ENCODE measurements at places on chromosomes 2 and 18.

DNA sequence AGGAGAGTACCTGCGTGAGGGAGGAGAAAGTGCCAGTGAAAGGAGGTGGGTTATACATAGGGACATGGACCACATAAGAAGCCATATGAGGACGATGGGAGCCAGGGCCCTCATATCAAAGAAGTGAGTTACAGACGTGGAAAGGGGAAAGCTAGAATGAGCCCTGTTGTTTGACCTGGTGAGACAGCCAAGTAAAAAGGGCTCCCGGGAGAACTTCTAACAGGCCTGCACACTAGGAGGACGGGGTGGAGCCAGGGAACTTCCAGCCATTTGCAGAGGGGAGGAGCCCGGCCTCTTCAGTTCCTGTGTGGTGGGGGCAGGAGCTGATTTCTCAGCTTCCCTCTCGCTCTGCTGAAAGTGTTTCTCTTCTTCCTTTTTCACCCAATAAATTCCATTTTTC, 84.1 kb upstream of the SLC66A3 start:
- DNase-seq: no peak

DNA sequence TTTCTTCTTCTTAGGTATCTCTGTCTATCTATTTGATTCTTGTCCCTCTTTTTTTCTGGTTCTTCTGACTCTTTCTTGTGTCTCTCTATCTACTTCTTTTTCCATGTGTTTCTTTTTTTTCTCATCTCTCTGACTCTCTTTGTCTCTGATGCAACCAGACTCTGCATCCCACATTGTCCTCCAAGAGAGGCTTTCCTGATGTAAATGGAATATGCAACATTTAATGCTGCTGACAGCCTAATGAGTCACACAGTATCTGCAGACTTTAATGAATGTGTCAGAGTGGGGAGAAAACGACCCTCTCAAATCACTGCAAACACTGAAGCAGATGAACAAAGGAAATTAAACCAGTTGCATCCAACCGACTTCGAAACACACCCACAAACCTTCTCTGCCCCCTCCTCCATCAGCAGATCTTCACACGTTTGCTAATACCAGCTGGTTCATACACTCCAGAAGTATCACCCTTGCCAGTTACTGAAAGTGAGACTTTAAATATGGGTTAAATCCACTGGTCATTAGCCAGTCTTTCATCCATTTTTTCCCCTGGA, 351.5 kb downstream of the TXNL1 start:
- DNase-seq: no peak

GRCh38 chr18:13494871-13495445, 231.4 kb downstream of the FAM210A start:
- DNase-seq: no peak

- DNase-seq: no peak
Measured at GRCh38 chr2:182894174-182894573, 27.7 kb upstream of the FRZB start.

GRCh38 chr2:36834731-36835524, 131.4 kb downstream of the STRN start:
- no peak for DNase-seq

- no peak for DNase-seq
Measured at GRCh38 chr2:150012986-150013385, 425.4 kb upstream of the MMADHC start.

GRCh38 chr2:162826921-162827320, 11.6 kb downstream of the KCNH7 start:
- DNase-seq: no peak

DNA sequence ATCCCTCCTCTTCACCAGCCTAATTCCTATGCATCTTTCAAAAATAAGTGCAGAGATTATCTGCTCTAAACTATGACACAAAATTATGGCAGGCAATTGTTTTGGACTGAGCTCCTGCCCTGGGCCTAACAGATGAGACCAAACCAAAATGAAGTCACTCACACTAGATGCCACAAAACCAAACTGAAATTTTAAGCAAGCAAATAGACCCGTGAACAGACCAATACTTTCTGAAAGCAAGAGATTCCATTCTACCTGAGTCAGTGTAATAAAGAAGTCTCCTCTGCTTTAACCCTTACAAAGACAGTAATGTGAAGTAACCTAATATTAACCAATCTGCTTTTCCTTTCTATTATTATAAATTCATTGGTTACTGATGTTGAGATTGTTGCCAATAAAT, 84.3 kb downstream of the RIT2 start:
- DNase-seq: no peak

- no peak for DNase-seq
Measured at GRCh38 chr2:238009563-238009962, 42.7 kb downstream of the UBE2F start.

GRCh38 chr2:150107816-150108215, 379.7 kb downstream of the RND3 start:
- no peak for DNase-seq

GRCh38 chr2:127712999-127713398, 11.7 kb downstream of the SFT2D3 start:
- DNase-seq: no peak

DNA sequence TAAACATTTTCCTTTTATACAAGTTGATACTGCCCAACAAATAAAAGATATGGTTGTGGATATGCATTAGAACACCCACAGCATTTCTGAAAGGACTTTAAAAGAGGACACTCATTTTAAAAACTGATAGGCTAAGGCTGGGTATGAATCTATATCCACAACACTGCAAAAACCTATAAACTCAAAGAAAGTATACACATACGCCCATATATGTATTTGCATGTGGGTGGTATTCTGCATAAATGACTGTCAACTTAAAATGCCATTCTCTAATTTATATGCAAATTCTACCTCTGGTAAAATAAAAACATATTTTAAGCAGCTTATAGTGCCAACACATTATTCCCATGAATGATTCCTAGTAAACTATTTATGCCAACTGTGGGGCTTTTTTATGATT, 20.1 kb downstream of the FIGN start:
- DNase-seq: no peak

DNA sequence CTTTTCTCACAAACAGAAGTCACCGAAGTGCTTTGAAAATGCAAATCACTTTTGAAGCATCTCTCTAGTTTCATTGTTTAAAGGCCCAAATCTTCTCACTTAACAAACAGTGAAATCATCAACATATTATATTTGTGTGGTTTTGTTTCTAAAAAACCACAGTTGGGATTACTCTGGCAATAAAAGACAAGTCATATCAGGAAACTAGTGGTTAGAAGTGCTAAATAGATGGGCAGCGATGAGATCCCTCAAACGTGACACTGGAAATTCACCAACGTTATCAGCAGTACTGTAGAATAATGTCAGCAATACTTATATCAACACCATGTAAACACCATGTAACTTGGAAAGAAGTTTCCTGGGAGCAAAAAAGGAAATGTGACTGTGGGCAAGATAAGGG, 893.5 kb downstream of the SUCLG1 start:
- DNase-seq: no peak

DNA sequence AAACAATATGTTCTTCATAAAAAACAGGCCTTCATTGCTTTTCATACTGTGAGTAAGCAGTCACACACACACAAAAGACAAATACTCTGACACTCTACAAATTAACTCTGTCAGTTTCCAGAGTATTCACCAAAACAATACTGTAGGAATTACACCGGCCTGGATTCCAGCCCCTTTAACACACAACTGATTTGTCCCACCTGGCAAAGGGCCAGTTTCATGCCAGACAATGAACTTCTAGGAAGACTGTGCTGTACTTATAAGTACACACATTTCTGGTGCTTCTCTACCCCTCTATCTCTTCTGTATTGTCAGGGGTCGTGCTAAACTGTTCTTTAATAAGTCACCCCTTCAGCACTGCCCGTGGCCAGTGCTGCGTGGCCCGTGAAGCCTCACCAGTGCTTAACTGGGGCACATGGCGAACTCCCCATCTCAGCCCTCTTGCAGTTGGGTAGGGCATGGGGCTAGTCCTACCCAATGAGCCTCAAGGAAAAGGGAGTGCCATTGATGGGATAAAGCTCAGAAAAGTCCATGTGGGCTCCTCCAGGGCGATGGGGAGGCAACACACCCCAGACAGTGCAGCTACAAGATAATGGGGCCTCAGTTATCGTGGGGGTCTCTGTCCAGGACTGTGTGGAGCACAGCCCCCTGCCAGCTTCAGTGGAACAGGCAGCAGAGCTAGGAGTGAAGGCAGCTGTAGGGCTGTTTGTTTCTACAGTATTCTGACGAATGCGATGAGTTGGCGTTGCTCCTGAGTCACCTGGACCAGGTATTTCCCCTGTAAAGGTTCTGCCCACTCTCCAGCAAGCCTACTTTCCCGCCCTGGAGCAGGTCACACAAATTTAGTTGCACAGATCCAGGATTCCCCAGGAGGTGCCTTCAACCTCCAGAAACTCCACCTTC, 99.0 kb downstream of the SP3 start:
- DNase-seq: no peak

- DNase-seq: no peak
Measured at GRCh38 chr2:134347756-134348155, 93.9 kb downstream of the MGAT5 start.

GRCh38 chr2:179124282-179124681, 74.3 kb upstream of the CCDC141 start:
- DNase-seq: no peak

DNA sequence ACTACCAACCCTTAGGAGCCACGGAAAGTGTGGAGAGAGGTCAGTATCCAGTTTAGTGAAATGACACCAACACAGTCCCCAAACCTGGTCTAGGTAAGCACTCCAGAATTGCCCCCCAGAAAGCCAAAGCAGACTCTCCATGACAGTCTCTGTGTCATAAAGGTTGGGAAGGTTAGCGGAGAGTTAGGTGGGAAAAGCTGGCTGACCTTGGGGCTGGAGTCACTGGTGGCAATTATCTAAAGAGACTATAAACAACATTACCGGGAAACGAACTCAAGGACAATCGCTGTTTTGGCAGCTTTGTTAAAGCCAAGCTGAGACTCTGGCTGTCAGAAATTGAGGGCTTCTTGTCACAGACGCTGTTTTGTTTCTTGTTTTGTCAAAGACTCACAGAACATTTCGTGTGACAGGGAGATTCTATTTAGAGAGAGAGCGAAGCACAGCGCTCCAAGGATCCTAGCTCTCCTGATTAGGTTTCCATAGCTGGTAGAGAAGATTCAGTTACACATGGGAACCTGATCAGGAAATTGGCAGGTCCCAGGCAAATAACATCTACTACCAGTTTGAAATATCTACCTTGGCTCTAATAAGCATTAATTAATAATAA, 111.3 kb downstream of the LNPK start:
- DNase-seq: peak; percentile 27

- no peak for DNase-seq
Measured at GRCh38 chr18:31204166-31204565, 41.5 kb upstream of the DSC1 start.

GRCh38 chr2:169462896-169463695, 16.2 kb upstream of the BBS5 start:
- DNase-seq: no peak

- no peak for DNase-seq
Measured at GRCh38 chr2:11019614-11020013, 107.9 kb downstream of the KCNF1 start.

GRCh38 chr2:166341426-166341825, 34.3 kb downstream of the SCN9A start:
- DNase-seq: no peak

- DNase-seq: no peak
Measured at GRCh38 chr2:216492597-216493333, 5.9 kb upstream of the RPL37A start.

DNA sequence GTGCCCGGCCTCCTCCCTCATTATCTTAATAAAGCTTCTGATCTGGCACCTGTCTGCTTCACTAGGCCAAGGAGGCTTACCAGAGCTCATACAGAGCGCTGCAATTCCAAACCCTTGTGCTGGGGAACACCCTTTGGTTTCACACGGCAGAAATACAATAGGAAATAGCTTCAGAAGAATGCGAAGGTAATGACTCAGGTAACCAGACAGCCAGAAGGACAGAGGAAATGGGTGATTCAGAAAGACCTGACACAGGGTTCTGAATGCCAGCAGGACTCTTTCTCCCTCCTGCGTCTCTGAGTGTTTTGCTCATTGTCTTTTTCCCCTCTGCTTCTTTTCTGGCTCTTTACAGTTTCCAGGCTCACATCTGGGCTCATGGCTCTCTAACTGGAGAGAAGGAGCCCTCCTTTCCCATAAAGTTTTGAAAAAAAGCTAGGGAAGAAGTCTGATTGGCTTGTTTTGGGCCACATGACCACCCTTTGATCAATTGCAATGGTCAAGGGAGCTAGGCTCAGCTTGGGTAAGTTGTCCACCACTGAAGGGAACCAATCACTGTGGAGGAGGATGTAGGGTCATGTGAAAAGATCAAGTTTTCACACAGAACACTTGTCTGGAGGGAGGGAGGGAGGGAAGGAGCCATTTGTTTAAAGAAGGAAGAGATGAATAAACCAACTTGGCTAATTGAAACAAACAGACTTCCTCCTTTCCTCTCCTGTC, 90.5 kb upstream of the UPP2 start:
- DNase-seq: no peak

- no peak for DNase-seq
Measured at GRCh38 chr2:173149491-173149890, 73.8 kb downstream of the MAP3K20 start.

GRCh38 chr2:189658306-189659212, 2.7 kb upstream of the ASNSD1 start:
- DNase-seq: no peak

- DNase-seq: no peak
Measured at GRCh38 chr2:36701391-36701795, 4.9 kb downstream of the VIT start.

DNA sequence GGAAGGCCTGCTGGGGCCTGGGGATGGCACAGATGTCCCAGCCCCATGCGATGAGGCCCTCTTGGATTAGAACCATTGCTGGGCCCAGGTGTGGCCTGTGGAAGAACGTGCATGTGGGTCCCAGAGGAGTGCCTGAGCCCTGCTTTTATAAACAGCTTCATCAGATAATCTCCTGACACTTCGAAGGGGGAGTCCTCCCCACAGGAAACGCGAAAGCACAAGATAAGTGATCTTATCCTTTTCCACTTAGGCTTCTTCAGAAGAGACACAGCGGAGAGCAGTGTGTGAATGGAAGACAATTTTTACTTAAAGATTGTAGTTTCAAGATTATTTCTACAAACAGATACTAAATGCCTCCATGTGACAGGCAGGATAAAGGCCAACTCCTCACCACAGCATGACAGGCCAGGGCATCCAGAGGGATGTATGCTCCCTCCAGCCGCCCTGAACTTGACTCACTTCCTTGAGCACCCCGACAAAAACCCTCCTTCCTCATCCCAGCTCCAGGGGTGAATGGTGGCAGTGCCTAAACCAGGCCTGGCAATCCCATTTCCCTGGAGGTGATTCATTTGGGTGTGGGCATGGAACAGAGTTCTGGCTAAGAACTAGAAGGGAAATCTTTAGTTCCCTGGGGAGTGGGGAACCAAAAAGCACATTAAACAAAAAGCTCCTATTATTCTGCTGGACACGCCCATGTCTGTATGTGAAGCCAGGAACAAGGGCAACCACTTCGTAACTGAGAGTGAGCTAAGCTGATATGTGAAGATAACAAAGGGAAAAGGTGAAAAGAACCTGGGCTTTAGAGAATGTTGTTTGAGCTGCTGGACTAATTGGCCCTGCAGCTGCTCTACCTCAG, 56.2 kb upstream of the TMEM163 start:
- DNase-seq: no peak

DNA sequence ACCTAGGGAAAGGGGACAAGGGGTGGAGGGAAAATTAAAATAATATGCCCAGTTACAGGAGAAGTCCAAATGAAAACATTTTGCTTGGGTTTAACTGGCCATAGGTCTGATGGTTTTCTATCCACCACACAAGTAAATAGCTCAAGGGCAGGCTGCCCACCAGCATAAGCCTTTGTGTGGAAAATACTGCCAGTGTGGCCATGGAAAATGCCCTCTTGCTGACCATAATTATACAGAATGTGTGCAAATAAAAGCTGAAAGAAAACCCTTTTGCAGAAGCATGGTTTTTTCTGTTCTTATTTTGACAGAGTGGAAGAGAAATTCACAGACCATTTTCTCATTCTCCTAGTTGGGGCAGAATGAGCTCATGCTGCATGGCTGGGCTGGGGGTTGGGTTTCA, 111.3 kb upstream of the SIX2 start:
- DNase-seq: no peak

Data from NCI-H1092 (cell line).